Left lung (tissue), 14 donors: ENCODE measurements at places on chromosomes 12 and 14. TPM values are rescaled to one million over a fixed set of nuclear protein-coding genes. Genes with fewer than 3 reads are reported as not detected.

DNA sequence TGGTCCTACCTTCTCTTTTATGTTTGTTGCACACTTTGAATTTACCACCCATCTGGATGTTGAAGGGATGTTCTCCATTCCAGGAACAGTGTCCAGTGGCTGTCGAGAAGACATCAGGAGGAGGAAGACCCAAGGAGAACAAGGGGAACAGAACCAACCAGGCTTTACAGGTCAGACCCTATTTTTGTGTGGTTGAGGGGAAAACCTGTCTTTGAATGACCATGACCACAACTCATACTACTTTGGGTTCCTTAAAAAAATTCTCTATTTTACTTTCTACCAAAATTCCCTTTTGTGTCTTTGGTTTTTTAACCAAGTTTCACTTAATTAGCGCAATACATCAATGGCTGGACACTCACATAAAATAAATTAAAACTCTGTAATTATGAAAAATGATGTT, 78.7 kb downstream of the PLXNC1 start:
- no peak for DNase-seq

- no peak for DNase-seq
Observed at GRCh38 chr12:2832550-2833127, 2.2 kb downstream of the NRIP2 start.

- no peak for DNase-seq
Observed at GRCh38 chr12:34208331-34209258, 186.3 kb downstream of the ALG10 start.

GRCh38 chr14:80434574-80435321, 223.4 kb upstream of the DIO2 start:
- DNase-seq, result no peak

DNA sequence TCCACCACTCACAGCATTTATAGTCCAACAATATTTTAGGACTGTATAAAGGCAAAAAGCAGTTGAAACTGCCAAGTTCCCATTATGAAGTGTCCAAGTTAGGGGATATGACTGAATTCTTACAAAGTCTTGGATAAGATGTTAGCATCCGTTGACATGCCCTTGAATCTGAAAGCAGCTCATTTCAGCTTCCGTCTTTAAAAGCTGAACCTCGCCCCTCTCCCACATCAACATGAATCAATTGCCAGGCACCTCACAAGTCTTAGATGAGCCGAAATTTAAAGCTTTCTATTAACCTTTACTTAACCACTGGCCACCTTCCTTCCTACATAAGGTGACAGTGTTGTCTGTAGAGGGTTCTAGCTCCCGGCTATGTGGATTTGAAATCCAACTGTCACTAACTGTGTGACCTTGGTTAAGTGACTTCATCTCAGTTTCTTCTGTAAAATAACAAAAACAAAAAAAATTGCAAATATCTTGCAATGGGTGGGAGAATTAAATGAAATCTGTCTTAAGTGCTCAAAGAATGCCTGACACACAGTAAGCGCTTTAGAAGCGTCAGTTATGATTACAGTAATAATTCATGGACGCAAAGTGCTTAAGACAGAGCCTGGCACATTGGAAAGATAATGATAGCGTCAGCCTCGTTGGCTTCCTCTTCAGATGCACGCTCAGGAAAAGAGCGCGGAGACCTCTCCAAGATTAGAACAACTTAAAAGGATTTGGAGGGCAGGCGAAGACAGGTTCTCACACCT, 1.2 kb downstream of the PPP1CC start:
- no peak for DNase-seq

- DNase-seq, result no peak
Observed at GRCh38 chr14:106578481-106578880, 1052.1 kb downstream of the TMEM121 start.

- no peak for DNase-seq
Observed at GRCh38 chr14:92704036-92704804, 44.2 kb downstream of the LGMN start.

- DNase-seq, result no peak
Observed at GRCh38 chr12:52980096-52980649, 26.1 kb upstream of the EIF4B start.

GRCh38 chr14:31887929-31888580, 189.0 kb upstream of the ARHGAP5 start:
- DNase-seq, result no peak

- no peak for DNase-seq
Observed at GRCh38 chr12:12190087-12190809, 76.6 kb downstream of the LRP6 start.

DNA sequence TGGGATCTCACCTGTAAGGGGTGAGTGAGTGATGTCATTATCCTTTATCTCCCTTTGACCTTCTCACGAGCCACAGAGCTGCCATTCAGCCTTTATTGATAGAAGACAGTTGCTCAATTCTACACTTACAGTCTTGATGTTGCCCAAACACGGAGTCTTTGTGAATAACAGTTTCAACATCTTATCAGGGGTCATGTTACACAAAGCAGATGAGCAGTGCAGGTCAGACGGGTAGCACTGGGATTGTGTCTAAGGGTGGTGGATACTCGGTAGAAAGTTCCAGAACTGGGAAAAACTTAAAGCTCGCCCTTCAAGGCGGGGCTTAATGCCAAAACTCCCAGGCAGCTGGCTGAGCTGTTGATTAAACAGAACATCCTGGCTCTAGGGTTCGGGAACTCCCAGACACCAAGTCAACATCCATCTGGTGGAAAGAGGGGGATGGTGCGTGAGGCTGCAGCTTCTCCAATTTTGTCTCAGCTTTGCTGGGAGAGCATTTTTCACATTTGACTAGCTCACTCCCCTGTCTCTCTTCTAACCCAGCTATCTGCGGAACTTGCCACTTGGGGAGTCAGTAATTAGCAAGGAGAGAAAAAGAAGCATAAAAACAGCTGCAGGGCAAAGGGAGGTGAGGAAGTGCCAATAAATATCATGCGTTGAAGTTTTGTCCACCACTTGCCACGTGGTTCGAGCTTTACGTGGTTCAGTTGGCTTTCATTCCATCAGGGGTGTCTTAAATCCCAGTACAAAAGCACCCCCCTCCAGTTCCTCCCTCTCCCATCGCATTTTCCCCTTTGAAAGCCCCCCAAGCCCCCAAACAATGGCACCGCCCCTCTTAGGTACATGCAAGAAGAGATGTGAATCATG, 31.0 kb downstream of the FOXN4 start:
- peak; percentile 43 for DNase-seq

GRCh38 chr14:92058006-92058917, 18.4 kb upstream of the TRIP11 start:
- no peak for DNase-seq

GRCh38 chr12:48279101-48279500, 71.6 kb downstream of the ZNF641 start:
- DNase-seq, result no peak

- DNase-seq, result no peak
Observed at GRCh38 chr12:3770891-3771290, 18.0 kb upstream of the CRACR2A start.

- DNase-seq, result no peak
Observed at GRCh38 chr12:27756670-27757195, 23.3 kb upstream of the KLHL42 start.

- no peak for DNase-seq
Observed at GRCh38 chr14:33842299-33842698, 108.6 kb downstream of the EGLN3 start.

Gene HHIPL1
- 2.2 TPM for polyA plus RNA-seq

Gene GSC
- polyA plus RNA-seq, result not detected

Gene KRT79
- not detected for polyA plus RNA-seq

Gene NTN4
- polyA plus RNA-seq, result 37.2 TPM

Gene SERPINA6
- not detected for polyA plus RNA-seq

Gene NOXRED1
- polyA plus RNA-seq, result 2.5 TPM

Gene LRTM2
- polyA plus RNA-seq, result not detected

Gene MAP3K9
- 5.1 TPM for polyA plus RNA-seq
